Aorta (tissue), 5 donors: ENCODE measurements at places on chromosomes 11 and 22.
A peak's percentile ranks its signal among the peaks of the same experiment; 100 is the strongest.

GRCh38 chr11:113519989-113520613 is 44.9 kb upstream of the DRD2 start:
- no peak for DNase-seq

GRCh38 chr11:72009156-72009555 is 10.4 kb downstream of the IL18BP start:
- no peak for DNase-seq

- no peak for DNase-seq
Measured at GRCh38 chr11:5841797-5842196, at the start of gene OR52E6. OR52E6 (minus strand) TSS chr11:5841897; CDS start chr11:5841897, 0 bp downstream.

DNA sequence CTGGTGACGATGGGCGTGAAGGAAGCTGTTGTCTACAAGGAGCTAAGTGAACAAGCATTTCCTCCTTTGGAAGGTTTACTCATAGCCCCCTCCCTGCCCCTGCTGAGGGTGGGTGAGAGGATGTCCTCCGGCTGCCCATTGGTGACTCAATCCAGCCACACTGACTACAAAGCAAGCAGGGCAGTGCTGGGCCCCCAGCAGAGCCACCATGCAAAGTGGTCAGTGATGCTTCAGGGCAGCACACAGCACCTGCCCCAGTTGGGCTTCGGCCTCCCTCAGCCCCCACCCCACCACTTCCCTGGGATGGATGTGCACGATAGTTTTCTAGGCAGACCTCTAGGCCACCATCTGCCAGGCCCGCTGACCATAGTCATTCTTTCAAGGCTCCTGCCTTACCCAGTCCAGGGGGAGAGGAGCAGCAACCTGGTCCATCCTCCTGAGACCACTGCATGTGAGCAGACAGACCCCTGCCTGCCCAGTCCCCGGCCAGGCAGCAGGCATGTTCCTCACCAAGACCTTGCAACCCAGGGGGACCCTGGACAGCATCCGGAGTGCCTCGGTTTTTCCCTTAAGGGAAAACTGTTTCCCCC is 125.1 kb downstream of the BCR start:
- DNase-seq: peak; percentile 79

GRCh38 chr11:120133216-120134105 is 4.5 kb downstream of the TRIM29 start:
- peak; percentile 17 for DNase-seq

DNA sequence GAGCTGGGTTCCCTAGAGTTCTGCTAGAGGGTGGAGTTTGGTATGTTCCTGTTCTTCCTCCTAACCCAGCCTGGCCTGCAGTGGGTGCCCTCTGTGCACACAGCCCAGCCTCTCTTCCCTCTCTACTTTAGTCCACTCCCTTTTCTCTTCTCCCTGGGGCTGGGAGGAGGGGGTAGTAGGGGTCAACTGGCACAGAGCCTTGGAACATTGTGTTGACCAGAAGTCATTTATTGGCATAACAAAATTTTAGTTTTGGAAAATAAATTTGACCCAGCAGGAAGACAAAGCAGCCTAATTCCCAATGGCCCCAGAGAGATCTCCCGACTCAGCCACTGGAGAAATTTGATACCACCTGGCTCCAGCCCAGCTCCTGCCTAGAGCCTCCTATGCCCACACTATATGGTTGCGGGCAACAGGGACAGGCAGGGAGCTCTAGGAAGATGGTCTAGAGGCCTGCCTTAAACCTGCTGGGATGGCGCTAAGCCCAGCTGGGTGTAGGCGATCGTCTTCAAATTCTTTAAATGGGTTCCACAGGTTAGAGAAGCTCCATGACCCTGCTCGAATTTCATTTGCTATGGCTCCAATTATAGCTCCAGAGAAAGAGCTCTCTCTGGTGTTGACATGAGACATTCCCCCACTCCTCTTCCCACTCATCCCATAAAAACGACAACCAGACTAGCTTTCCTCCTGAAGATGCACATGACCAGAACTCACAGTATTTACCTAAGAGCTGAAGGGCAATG is 9.9 kb downstream of the PCSK7 start:
- DNase-seq: peak; percentile 88

DNA sequence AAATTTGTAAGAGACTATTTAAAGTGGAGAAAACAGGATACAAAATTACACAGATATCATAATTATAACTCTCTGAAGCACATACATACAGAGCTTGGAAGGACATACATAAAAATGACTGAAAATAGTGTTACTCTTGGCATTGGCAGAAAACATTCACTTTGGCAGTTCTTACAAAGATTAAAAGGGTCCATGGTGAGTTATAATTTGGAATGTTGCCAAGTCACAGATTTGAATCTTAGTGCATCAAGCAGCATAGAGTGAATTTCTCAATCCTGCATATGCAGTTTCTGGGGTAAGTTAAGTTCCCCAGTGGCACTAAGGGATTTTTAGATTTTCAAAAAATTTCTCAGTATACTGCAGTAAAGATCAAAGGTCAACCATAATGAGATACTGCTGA is 115.9 kb downstream of the CCDC81 start:
- DNase-seq: no peak

DNA sequence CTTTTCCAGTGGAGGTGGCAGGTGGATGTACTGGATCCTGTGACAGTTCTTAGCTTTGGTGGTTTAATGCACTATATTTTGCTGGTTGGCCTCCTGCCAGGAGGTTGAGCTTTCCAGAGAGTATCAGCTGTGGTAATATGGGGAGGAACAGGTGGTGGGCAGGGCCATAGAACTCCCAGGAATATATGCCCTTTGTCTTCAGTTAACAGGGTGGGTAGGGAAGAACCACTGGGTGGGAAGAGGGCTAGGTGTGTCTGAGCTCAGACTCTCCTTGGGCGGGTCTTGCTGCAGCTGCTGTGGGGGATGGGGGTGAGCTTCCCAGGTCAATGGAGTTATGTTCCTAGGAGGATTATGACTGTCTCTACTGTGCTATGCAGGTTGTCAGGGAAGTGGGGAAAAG is 203.8 kb downstream of the DLG2 start:
- no peak for DNase-seq

DNA sequence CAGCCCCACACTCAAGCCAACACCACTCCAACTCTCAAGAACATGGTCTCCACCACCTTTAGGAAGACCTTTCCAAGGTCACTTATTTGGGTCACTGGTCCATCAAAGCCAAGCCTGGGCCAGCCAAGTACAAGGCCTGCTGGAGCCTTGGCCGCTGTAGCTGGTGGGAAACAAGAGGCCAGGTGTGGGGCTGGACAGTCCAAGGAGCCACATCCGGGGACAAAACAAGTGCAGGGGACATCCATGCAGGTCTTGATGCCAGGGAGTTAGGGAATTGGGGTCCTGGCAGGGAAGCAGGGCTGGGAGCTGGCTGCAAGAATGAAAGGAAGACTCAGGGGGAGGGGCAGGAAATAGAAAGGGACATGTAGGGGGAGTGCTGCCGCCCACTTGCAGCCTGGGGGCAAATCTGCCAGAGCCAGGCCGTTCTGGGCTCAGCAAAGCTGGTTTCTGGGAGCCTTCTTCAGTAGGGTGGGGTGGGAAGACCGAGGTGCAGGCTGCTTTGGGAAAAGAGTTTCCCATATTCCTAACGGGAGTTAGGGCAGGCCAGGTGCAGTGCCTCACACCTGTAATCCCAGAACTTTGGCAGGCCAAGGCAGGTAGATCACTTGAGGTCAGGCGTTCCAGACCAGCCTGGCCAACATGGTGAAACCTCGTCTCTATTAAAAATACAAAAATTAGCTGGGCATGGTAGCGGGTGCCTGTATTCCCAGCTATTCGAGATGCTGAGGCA is 69.5 kb upstream of the ATXN10 start:
- no peak for DNase-seq

- no peak for DNase-seq
Measured at GRCh38 chr11:18209058-18209457, 27.5 kb downstream of the SAA4 start.

GRCh38 chr11:73195191-73196007 is 22.7 kb upstream of the P2RY2 start:
- peak; percentile 8 for DNase-seq

DNA sequence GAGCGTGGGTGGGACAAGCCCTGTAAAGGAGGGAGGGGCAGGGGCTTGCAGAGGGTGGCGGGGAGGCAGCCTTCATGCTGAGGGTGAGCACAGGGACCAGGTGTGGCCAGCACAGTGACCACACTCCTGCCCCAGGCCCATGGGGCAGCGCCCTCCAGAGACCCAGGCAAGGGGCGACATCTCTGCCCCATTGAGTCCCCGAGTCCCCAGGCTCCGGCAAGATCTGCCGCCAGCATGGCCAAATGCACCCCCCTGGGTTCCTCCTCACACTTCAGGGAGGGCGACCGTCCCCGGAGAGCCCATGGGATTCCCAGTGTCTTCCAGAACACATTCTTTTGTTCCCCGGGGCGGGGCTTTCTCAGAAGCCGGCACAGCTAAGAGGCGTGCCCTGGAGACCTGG is 362.5 kb downstream of the TBC1D22A start:
- DNase-seq: peak; percentile 40

DNA sequence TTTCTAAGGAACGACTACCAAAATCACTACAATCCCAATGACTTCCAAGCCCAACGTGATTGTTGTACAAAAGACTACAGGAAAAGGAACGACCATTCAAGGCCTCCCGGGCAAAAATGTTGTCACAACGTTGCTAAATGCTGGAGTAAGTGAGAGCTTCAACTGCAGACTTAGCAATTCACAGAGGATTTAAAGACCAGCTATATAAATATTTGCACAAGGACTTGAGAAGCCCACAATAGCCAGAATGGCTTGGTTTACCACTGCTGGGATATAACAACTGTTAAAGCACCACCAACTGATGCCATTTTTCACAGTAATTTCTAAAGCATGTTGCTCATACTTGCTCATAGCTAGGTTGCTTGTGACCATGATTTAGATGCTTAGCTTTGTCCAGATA is 78.3 kb downstream of the EMSY start:
- no peak for DNase-seq

DNA sequence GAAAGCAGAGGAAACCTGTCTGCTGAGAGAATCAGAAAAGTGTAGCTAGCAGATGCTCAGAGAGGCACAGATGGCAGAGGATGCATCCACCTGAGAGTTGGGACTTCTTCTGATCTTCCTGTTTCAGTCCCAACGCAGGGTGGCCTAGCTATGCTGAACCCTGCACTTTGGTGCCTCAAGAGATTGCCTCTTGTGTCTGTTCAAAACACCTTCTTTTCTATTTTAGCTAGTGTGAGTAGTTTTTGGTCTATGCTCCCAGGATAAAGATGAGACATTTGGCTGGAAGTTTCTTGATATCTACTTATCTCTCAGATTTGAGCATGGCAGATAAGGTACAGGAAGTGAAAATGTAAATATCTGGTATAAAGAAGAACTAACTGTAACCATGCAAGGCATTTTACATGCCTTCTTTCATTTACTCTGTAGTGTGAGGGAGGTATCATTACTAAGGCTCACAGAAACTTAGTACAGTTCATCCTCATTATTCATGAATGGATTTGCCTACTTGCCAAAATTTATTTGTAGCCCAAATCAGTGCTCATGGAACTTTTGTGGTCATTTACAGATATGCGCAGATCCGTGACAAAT is 47.0 kb upstream of the PSMA1 start:
- DNase-seq: no peak

DNA sequence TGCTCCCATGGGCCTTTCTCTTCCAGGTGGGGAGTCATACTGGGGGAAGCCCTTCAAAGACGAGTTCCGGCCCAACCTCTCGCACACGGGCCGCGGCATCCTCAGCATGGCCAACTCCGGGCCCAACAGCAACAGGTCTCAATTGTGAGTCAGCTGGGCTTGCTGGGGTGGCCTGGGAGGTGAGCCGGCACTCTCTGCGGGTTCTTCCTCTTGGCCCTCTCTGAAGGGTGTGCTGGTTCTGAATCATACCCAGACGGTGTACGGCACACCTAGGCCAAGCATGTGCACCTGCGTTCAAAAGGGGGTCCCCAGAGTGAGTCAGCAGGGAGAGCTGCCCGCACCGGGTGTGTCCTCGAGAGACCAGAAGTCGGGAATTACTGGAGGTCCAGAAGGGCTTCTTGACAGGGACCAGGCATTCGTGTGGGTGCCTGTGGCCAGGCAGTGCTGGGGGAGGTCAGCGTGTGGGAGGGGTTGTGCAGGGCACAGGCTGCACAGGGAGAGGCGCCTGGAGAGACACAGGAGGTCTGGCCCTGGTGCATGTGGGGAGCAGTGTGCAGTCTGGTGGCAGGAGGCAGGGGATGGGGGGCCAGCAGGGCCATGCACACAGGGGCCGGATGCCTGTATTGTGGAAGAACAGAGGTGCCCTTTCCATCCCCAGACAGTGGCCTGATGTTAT is 23.0 kb downstream of the PPIL2 start:
- DNase-seq: no peak

- no peak for DNase-seq
Measured at GRCh38 chr11:120153221-120153620, 15.3 kb upstream of the TRIM29 start.

- no peak for DNase-seq
Measured at GRCh38 chr11:122270535-122270934, 154.5 kb upstream of the BLID start.

DNA sequence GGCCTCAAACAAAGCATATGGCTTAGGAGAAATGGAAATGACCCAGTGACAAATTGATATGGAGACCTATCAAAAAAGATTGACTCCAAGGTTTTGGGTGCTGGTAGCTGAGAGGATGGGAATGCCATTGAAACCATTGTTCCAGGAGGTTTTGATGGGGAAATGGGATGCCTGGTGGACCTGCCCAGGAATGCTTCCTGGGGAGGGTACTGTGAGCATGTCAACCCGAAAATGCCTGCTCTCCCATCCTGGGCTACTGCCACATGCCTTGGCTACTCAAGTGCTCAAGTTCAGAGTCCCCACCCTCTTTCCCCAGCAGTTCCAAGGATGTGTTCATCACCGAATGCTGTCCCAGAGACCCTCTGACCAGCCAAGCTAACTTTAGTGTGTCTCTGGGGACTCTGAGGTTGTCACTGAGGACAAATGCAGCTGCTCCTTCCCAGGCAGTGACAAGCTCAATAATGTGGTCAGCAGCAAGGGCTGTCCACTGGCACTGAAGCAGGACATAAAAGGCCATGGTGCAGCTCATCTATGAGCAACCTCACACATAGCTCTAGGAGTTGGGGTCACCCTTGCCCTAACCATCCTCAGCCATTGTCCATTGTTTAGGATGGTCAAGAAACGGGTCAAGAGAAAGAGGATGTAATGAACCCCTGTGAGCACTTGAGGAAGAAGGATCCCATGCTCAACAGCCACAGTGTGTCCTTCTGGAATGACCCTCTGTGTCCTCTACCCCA is 83.7 kb downstream of the TRIM29 start:
- no peak for DNase-seq

GRCh38 chr11:67699521-67699920 is 25.1 kb upstream of the ALDH3B2 start:
- no peak for DNase-seq

DNA sequence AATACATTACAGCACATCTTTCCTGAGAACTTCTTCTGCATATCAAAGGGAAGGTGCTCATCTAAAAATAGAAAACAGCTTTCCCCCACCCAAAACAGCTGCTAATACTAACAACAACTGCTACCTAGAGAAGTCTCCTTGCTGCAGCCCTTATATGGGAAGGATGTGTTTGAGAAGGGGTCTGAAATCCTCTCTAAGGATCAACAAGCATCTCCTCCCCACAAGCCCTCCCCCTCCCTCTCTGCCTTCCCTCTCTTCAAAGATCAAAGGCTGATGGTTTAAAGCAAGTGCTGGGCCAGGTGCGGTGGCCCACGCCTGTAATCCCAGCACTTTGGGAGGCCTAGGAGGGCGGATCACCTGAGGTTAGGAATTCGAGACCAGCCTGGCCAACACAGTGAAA is 33.5 kb downstream of the SCUBE2 start:
- DNase-seq: no peak
